ENCODE measurements at places on chromosomes 6 and 20.

GRCh38 chr6:105294129-105294528 lies 108.8 kb downstream of the PREP start:
- H3K4me1 ChIP-seq: peaks cover 8% of the 10 kb centered on the region
- H3K27ac ChIP-seq: no peak overlapping the region
- DNase-seq: no peak

DNA sequence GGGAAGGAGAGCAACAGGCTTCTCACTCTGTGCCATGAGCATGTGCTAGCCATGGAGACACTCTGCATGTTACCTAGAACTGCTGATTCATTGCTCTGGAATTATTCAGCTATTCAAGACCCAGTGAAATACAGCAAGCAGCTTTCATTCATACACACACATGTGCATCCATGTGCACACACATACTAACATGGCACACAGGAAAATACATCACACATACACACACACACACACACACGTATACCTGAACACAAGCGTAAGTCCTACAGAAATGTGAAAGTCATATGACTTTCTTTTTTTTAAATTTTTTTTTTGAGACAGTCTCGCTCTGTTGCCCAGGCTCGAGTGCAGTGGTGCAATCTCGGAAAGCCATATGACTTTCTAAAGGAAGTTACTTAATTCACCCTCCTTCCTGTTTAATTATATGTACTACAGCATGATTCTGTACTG lies 108.2 kb upstream of the NFATC2 start:
- H3K4me3 ChIP-seq: no peak overlapping the region
- peaks cover 3% of the 10 kb centered on the region for H3K4me1 ChIP-seq
- H3K36me3 ChIP-seq: no peaks in the 10 kb centered on the region
- peaks cover 11% of the 10 kb centered on the region for H3K27me3 ChIP-seq

DNA sequence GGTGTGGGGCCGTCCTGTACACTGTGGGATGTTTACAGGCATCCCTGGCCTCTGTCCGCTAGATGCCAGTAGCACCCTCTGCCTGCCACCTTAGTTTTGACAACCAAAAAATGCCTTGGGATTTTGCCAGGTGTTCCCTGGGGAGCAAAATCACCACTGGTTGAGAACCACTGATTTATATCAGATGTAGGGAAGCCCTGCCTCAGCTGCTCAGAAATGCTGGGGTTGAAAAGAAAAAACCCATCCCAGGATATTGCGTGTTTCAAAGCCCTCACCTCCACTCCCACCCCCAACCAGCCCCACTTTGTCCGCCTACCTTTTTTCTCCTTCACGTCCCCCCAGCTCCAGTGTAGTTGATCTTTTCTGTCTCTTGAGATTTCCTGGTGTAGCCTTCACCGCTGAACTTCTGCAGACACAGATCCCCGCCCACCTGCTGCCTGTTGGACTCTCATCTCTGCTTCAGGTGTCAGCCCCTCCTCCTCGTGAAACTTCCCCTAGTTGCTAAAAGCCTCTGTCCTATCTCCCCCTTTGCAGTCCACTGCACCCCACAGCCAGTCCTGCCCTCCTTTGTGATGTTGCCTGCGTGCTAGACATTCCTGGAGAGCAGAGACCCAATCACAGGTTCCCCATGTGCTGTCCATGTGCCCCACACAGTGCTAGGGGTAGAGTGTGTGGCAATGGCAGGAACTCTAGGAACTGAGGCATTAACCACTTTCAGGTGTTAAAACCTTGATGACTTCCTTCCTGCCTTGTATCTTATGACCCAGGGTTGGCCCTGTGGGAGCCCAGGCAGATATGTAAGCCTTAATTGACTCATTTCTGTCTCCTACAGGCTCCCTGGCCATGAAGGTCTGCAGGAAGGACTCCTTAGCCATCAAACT lies 98.9 kb downstream of the TBC1D7 start:
- H3K4me1 ChIP-seq: peaks cover 9% of the 10 kb centered on the region
- no peaks in the 10 kb centered on the region for H3K36me3 ChIP-seq
- H3K4me3 ChIP-seq: no peak overlapping the region
- peaks cover 10% of the 10 kb centered on the region for H3K27me3 ChIP-seq
- no peak overlapping the region for H3K27ac ChIP-seq

- peaks cover 36% of the 10 kb centered on the region for H3K27me3 ChIP-seq
- DNase-seq: no peak
- H3K4me1 ChIP-seq: peaks cover 55% of the 10 kb centered on the region
Measured at GRCh38 chr6:32662836-32663235, 3.6 kb downstream of the HLA-DQB1 start.

DNA sequence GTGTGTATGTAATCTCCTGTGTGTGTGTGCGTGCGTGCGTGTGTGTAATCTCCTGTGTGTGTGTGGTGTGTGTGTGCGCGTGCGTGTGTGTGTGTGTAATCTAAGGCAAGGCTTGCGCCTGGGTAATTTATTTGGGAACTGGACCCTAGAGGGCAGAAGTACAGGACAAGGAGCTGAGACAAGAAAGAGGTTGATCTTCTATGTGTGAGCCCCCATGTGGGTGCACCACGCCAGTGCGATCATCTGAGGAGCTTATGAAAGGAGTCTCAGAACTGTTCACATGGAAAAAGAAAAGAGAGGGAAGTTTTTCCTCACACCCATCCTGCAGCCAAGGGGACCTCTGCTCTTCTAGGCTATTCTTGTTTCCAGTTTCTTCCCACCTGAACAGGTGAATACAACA lies 220.1 kb upstream of the GGTLC1 start:
- H3K36me3 ChIP-seq: no peaks in the 10 kb centered on the region
- no peaks in the 10 kb centered on the region for H3K4me1 ChIP-seq
- H3K4me3 ChIP-seq: no peak overlapping the region
- DNase-seq: no peak

DNA sequence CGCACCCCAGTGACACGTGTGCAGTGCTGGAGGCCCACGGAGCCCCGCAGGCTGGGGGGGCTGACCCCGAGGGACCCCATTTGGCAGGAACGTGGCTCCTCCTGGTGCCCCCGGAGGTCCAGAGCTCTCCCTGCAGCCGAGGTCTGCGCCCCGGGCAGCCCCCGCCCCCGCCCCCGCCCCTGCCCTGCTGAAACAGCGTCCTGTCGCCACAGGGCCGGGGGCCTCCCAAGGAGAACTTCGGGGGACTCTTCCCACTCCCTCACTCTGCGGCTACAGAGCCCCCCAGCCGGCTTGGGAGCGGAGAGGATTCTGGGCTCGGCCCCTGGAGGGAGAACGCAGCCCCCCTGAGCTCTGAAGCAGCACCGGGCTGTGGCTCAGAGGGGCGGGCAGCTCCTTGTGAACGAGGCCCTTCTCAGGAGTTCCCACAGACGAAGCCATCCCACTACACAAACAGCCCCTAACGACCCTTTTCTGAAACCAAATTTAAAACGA lies 115.2 kb downstream of the DLL1 start:
- H3K27me3 ChIP-seq: no peaks in the 10 kb centered on the region
- H3K4me1 ChIP-seq: no peaks in the 10 kb centered on the region
- H3K36me3 ChIP-seq: no peaks in the 10 kb centered on the region
- no peak overlapping the region for H3K27ac ChIP-seq

DNA sequence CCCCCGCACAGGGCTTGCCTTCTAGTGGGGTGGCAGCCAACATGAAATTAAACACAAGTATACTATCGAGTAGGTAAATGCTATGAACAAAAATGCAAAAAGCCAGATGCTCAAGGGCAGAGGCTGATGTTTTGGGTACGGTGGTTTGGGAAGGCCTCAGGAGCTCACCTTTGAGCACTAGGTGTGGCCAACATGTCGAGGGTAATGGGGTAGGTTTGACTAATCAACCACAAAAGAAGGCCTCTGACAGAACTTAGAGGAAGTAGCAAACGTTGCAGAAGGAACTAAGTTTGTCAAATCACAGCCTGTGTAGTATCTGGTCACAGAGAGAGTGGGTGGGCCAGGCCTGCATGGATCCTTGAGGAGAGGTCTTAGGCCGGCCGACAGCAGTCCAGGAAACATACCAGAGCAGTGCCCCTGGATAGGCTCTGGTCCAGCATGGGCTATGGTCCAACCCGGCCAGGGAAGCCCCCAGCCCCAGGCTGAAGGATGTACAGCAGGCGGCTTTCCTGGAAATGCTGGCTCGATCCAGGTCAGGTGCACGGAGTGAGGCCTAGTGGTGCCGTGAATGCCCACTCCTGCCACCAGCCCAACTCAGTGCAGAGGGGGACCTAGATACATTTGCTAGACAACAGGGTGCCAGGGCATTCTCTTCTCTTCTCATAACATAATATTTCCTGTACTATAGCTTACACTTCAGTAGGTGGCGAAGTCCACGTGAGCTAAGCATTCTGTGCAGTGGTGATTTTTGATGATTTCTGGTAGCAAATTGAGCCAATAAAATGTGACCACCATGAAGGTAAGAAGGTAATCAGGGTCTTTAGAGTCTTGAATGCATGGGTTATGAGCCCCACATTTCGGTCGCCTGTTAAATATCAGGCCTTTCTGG lies 56.3 kb upstream of the CD93 start:
- peak overlapping the region; percentile 34 for H3K27ac ChIP-seq
- peaks cover 56% of the 10 kb centered on the region for H3K4me1 ChIP-seq
- no peaks in the 10 kb centered on the region for H3K36me3 ChIP-seq
- peaks cover 5% of the 10 kb centered on the region for H3K27me3 ChIP-seq
- peak; percentile 38 for DNase-seq

DNA sequence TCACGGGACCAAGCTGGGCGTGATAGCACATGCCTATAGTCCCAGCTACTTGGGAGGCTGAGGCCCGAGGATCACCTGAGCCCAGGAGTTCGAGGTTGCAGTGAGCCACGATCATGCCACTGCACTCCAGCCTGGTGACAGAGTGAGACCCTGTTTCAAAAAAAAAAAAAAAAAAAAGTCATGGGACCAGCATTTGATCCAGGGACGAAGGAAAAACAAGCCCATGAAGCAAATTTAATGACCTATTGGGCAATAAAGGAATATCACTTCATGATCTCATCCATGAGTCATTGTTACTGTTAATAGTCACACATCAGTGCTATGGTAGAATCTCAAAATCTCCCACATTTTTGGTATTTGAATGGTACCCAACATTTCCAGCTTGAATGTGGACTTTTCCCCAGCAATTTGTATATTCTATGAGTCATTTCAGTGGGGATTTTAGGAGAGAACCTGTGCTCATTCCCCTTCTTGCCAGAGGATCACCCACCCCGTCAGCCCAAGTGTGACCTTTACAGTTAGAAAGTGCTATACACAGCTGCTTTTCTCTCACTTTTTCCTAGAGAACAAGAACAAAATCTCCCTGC lies 8.5 kb upstream of the SOD2 start:
- H3K27me3 ChIP-seq: peaks cover 3% of the 10 kb centered on the region
- H3K4me3 ChIP-seq: no peak overlapping the region
- peaks cover 3% of the 10 kb centered on the region for H3K36me3 ChIP-seq

DNA sequence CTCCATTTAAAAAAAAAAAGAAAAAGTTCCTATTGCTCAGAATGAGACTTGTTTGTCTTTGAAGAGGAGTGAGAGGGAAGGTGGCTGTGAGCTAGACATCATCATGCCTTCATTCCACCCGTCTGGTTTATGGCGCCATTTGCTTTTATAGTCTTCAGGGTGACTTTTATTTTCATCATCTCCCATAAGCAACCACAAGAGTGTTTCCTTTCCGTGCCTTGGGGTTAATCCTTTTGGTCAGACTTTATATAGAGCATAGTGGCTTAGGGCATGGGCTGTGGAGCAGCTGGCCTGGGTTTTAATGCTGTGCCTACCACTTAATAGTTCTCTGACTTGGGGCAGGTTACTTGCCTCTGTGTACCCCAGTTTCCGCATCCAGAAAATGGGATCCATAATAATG lies 77.8 kb downstream of the RREB1 start:
- DNase-seq: no peak
- no peak overlapping the region for H3K4me3 ChIP-seq
- peaks cover 79% of the 10 kb centered on the region for H3K36me3 ChIP-seq
- peaks cover 9% of the 10 kb centered on the region for H3K4me1 ChIP-seq

DNA sequence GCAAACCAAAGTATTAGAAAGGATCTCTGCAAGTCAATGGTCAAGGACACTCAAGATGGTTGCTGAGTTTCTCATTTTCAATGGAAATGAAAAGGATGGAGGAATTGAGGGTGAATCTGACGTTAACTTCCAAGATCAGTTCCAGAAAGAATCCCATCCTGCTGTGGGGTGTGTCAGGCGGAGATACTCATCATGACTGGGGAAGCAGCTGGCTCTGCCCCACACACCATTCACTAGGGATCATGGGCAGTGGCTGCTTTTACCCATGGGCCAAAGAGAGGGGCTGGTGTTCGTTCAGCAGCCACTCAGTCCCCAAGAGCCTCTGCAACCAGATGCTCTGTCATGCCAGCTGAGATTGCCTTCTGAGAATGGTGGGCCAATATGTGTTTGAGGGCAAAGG lies 102.3 kb upstream of the KCNK16 start:
- DNase-seq: no peak
- no peaks in the 10 kb centered on the region for H3K36me3 ChIP-seq
- no peak overlapping the region for H3K27ac ChIP-seq
- no peaks in the 10 kb centered on the region for H3K27me3 ChIP-seq

DNA sequence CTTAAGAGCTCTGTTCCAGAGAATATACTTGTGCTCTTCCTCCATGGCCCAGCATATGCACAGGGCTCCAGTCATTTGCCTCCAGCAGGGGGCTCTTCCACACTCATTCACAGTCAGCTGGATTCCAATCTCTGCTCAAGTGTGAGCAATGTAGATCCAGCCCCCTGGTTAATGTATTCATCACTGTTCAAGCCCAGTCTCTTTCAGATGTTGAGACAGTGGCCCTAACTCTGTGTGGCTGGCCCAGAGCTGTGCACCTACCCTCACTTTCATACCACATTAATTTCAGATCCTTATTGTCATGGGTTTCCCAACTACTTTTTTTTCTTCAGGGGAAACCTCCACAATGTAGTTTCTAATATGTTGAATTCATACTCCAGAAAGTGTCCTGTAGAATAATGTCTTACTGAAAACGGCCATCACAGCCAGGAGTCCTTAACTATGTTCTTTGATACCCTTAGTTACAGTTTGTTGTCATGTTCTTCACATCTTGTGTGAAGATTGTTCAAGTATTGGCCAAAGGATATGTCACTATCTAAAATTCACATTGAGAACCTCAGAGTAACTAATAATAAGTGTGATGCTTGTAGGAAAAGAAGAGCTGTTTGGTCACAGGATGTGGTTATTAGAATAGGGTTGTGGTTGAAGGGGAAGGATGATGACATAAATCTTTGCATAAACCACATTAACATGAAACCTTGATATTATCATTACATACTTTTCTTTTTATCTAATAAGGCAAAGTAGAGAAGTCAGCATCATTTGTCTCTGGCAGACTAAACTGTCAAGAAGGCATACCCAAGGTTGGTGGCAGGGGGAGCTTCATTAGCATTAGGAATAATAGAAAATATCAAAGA lies 14.4 kb upstream of the HLA-DQA1 start:
- no peaks in the 10 kb centered on the region for H3K27me3 ChIP-seq
- peaks cover 20% of the 10 kb centered on the region for H3K36me3 ChIP-seq
- H3K4me1 ChIP-seq: peaks cover 52% of the 10 kb centered on the region
- H3K27ac ChIP-seq: peak overlapping the region; percentile 85
